ENCODE measurements at places on chromosomes 16 and 17. TPM values are rescaled to one million over a fixed set of nuclear protein-coding genes. Genes with fewer than 3 reads are reported as not detected.

The NUPR1 gene
- polyA plus RNA-seq = 156 TPM

The MPG gene
- 26.9 TPM for polyA plus RNA-seq

The ABCA9 gene
- polyA plus RNA-seq = 0.01 TPM

The NCOR1 gene
- 80.9 TPM for polyA plus RNA-seq

DNA sequence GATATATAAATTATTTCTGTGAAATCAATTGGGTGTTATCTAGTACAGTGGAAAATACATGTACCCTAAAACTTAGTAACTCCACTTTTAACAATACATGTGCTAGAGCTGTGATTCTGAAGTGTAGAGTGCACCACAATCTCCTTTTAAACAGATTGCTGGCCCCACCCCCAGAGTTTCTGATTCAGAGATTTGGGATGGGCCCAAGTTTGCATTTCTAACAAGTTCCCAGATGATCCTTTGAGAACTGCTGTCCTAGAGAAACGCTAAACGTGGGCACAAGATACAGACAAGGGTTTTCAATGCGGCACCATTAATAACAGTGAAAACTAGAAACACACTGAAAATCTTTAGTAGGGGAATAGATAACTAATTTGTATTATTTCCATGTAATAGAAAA lies 49.2 kb downstream of the NXPH3 start:
- DNase-seq = no peak
- H3K36me3 ChIP-seq = no peaks in the 10 kb centered on the region
- no peaks in the 10 kb centered on the region for H3K27me3 ChIP-seq

- no peaks in the 10 kb centered on the region for H3K4me1 ChIP-seq
- no peak overlapping the region for H3K4me3 ChIP-seq
- no peak overlapping the region for H3K27ac ChIP-seq
- no peaks in the 10 kb centered on the region for H3K36me3 ChIP-seq
These were observed 2.0 kb downstream of the CD300LB start for GRCh38 chr17:74529243-74529642.

DNA sequence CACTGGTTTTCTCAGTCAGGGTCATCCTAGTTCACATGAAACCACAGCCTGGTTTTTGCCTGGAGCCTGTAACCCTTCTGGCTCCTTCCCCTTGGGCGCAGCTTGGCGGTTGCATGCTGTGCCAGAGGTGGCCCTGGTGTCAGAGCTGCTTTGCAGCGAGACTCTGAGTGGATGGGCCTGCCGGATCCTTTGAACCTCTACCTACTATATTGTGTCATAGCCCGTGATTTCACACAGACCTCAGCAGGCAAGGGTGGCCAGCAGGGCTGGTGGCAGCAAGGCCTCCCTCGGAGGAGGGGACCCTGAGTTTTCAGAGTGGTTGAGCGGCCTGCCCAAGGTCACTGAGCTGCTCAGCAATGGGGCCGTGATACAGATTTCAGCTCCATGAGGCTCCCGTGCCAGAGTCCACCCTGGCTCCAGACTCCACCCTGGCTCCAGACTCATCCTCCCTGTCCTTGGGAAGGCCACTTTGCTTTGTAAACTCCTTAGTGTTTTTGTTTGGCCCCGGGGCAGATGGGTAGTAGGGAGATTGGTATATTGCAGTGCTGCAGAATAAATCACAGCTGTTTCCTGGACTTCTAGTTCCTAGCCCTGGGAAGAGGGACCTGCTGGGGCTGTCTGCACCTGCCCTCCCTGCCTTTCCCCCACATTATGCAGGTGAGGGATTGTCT lies 9.7 kb downstream of the MPRIP start:
- no peaks in the 10 kb centered on the region for H3K27me3 ChIP-seq
- H3K4me3 ChIP-seq = no peak overlapping the region
- peaks cover 38% of the 10 kb centered on the region for H3K4me1 ChIP-seq
- peaks cover 28% of the 10 kb centered on the region for H3K36me3 ChIP-seq

DNA sequence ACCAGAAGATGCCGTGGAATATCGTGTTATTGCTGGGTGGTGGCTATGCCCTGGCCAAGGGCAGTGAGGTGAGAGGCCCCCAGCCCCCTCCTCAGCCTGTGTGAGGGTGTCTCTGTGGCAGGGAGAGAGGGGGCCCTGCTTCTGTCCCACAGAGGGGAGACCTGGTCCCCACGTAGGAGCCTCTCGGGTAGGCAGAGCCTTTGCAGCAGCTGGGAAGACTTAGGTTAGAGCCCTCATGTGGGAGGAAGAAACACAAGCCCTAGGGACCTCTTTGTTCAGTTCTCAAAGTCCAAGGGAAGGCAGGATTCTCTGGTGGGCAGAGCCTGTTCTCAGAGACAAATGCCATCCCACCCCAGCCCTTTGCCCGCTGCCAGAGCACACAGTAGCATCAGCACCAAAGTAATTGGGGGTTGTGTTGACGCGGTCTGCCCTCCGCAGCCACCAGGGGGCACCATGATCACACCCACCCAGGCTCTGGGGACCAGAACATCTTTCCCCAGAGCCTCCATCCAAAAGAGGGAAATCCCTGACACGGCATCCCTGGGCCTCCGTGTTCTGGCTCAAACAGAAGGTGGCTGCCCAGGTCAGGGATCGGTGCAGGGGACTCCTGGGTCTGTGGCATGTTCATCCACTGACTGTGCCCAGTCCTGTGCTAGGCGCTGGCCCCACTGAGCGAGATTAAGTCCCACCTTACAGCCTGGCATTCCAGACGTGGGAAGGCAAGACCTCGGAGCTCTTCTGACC lies 11.5 kb upstream of the FOXN1 start:
- H3K4me1 ChIP-seq = peaks cover 9% of the 10 kb centered on the region
- H3K27ac ChIP-seq = no peak overlapping the region
- H3K36me3 ChIP-seq = no peaks in the 10 kb centered on the region
- H3K27me3 ChIP-seq = peaks cover 3% of the 10 kb centered on the region
- H3K4me3 ChIP-seq = no peak overlapping the region
- no peak for DNase-seq

Measured in keratinocyte (primary cell).